GOT3 (cell line): ENCODE measurements at places on chromosomes 2 and 18.
A peak's percentile ranks its signal among the peaks of the same experiment; 100 is the strongest.

DNA sequence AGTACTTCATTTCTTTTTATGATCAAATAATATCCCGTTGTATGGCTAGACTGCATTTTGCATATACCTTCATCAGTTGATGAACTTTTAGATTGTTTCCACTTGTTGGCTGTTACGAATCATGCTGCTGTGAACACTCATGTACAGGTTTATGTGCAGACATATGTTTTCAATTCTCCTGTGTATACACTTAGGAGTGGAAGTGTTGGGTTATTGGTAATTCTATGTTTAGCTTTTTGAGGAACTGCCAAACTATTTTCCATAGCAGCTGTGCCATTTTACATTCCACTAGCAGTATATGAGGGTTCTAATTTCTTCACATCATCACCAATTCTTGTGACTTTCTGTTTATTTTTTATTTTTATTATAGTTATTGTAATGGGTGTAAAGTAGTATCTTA lies 32.1 kb upstream of the LCLAT1 start:
- no peak for DNase-seq

- DNase-seq: peak; percentile 1
Observed at GRCh38 chr2:2542966-2543611, 212.0 kb upstream of the MYT1L start.

- no peak for DNase-seq
Observed at GRCh38 chr2:25421820-25422411, 80.2 kb upstream of the DNMT3A start.

GRCh38 chr2:19552270-19552669 lies 193.8 kb upstream of the OSR1 start:
- DNase-seq: no peak

GRCh38 chr18:57767259-57768050 lies 35.7 kb downstream of the ATP8B1 start:
- DNase-seq: no peak

DNA sequence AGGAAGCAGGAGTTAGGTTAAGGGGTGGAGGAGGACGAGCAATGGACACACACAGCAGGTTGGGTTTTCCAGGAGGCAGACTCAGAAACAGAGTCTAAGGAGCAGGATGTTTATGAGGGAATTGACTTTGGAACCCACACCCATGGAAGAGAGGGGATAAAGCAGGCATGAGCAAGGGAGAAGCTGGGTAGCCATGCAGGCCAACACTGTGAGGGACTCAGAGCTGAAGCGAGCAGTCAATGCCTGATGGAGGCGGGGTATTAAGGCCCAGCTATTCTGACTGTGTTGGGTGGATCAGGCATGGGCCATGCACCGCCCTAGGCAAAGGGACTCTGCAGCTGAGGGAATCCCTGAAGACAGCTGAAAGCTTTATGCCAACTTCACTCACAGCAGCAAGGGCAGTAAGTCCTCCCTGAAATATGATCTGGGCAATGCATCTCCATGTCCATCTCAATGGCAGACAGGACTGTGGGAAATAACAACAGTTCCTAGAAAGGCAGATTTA lies 37.6 kb downstream of the TEX51 start:
- no peak for DNase-seq

GRCh38 chr2:176270100-176270750 lies 983 bp downstream of the MTX2 start:
- no peak for DNase-seq

GRCh38 chr2:187542123-187542522 lies 12.1 kb downstream of the TFPI start:
- no peak for DNase-seq

- DNase-seq: no peak
Observed at GRCh38 chr2:12155303-12156051, 409.0 kb downstream of the LPIN1 start.

- DNase-seq: peak; percentile 5
Observed at GRCh38 chr2:20067992-20068584, 16.7 kb upstream of the LAPTM4A start.

GRCh38 chr2:223815186-223815883 lies 22.0 kb downstream of the AP1S3 start:
- DNase-seq: no peak

GRCh38 chr18:12744103-12744502 lies 41.3 kb downstream of the PSMG2 start:
- DNase-seq: no peak

DNA sequence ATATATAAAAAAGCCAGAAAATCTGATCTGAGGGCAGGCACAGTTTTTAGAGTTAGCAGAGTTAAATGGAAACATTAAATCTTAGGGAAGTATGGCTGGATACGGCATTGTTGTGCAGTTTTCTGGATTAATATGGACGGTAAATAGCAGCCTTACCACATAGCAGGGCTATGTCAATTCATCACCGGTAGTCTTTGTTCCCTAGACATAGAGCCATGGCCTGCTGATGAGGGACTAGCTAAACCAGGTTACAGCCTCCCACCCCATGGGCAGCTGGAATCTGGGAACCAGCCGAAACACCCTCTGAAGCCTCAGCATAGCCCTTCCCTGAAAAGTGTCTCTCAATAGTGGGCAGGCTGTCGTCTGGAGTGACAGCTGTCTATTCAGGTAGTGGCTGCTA lies 32.4 kb downstream of the CDCA7 start:
- no peak for DNase-seq

DNA sequence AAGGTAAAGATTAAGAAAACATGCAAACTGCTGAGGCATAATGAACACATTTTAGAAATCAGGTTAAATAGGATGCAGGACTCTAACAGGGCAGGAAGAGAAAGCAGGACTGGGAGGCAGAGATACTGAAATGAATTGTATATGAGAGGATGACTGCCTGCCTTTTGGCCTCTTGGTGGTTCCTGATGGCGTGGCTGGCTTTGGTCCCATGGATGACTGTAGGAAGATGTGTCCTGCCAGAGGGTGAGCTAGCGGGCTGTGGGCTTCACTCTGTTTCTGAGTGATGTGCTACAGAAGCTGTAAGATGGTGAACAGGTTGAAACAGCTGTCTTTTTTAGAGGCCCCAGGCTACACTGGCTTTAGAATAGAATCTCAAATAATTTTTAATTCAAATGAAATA lies 517.0 kb downstream of the SLC4A3 start:
- DNase-seq: no peak

GRCh38 chr2:97673182-97673914 lies 3.8 kb downstream of the C2orf92 start:
- no peak for DNase-seq

GRCh38 chr2:10629819-10630532 lies 59.8 kb downstream of the NOL10 start:
- no peak for DNase-seq

- no peak for DNase-seq
Observed at GRCh38 chr18:39453882-39454281, 1888.3 kb upstream of the CELF4 start.

GRCh38 chr2:16169381-16169960 lies 229.1 kb downstream of the MYCN start:
- DNase-seq: no peak

DNA sequence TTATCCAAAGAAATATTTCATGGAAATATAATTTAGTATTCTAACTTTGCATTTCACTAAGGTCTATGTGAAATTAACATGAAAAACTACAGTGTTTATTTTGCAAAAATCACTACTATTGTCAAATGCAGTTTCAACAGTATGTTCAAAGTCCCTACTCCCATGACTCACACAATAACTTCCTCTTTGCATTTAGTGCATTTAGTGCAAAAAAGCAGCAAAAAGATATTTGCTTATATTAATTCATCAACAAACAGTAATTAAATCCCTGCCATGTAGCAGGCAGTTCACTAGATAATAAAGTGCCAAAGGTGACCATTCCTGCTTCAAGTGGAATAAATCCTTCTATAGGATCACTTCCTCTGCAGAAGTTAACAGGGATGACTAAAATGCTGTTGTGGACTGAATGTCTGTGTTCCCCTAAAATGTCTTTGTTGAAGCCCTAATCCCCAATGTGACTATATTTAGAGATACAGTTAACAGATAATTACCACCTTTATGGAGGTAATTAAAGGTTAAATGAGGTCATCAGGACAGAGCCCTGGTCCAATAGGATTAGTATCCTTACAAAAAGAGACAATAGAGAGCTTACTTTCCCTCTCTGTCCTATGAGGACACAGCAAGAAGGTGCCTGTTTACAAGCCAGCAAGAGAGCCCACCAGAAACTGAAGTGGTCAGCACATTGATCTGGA lies 61.7 kb downstream of the STK39 start:
- DNase-seq: no peak

GRCh38 chr18:38470421-38470820 lies 904.8 kb upstream of the CELF4 start:
- DNase-seq: no peak

GRCh38 chr2:134201533-134201932 lies 52.3 kb upstream of the MGAT5 start:
- no peak for DNase-seq

DNA sequence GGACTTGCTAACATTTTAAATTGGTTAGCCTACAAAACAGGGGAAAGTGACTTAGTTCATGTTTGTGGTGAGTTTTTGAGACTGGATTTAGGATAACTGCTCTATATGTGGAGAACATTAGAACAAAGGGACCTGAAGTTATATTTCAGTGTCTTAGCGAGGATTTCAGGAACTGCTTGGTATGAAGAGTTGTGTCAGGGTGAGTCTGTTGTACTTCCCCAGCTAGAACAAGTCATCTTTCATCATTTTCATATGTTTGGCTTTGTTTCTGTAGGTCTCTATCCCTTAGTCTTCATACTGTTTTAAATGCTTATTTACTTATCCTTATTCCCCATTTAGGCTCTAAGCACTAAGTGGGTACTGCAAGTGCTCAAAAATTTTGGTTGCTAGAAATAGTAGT lies 41.9 kb downstream of the KCMF1 start:
- no peak for DNase-seq

DNA sequence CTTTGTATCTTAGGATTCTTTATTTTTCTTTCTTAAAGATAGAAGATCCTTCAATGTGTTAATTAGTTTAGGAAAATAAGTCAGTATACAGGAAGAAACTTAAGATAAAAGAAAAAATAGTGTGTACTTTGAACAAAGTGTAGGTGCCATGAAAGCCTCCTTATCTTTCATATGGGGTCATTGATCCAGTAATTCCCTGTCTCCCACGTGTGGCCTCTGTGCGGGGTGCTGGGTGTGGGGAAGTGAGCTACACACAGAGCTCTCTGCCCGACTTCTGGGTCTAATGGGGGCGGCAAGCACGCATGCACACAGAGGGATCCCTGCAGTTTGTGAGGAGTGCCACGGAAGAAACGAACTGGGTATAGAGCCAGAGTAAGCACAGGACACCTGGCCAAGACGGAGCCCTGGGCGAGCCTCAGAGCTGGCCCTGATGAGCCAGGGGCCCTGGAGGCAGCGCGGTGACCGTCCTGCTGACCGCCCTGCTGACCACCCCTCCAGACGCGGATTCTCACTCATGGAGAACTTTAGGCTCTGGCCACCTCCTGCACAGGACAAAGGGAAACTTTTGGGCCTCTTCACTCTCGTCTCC lies 253.5 kb downstream of the ACKR3 start:
- DNase-seq: no peak

GRCh38 chr2:104768694-104769093 lies 85.2 kb upstream of the POU3F3 start:
- DNase-seq: no peak

GRCh38 chr2:113083296-113083695 lies 15.5 kb downstream of the IL1F10 start:
- DNase-seq: no peak

GRCh38 chr2:105917226-105917625 lies 172.5 kb downstream of the NCK2 start:
- no peak for DNase-seq

- DNase-seq: no peak
Observed at GRCh38 chr2:51535763-51536162, 503.8 kb upstream of the NRXN1 start.

GRCh38 chr2:189559579-189560272 lies 20.9 kb downstream of the SLC40A1 start:
- DNase-seq: no peak

DNA sequence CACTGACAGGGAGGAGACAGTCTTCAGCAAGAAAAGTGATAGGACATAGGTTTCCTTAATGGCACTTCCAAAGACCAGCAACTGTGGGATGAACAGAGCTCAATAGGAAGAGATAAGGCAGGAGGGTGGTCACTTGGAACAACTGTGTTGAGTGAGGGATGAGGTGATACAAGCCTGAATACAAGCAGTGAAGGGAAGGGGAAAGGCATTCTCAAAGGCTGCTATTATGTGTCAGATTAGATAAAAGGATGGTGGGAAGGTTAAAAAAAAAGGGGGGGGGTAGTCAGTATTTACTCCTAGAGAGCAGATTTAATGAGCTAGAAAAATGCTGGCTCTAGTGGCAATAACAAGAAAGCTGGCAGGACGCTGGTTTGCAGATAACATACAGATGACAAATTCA lies 25.7 kb downstream of the CCBE1 start:
- no peak for DNase-seq

DNA sequence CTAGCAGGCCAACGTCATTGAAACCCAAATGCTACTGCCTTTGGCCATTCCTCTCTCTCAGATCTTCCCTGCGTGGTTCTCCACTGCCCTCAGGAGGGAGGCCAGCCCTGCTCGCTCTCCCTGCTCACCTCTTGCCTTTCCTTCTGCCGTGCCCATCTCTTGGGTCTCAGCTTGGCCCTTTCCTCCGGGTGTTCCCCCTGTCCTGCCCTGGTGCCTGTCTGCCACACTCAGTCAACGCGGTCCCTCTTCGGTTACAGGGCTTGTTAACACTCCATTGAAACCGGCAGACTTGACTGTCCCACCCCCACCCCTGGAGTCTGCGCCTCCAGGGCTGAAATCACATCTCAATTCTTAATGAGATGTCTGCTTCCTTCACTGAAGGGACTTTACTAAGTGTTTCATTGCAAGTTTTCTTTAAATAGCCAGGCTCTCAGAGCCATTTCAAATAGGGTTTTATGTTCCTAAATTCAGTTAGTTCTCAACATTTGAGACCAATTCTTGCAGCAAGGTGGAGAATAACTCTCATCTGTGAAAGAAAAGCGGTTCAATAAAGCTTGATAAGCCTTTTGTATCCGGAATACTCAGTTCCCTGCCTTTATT lies 237.6 kb downstream of the DYSF start:
- DNase-seq: no peak

DNA sequence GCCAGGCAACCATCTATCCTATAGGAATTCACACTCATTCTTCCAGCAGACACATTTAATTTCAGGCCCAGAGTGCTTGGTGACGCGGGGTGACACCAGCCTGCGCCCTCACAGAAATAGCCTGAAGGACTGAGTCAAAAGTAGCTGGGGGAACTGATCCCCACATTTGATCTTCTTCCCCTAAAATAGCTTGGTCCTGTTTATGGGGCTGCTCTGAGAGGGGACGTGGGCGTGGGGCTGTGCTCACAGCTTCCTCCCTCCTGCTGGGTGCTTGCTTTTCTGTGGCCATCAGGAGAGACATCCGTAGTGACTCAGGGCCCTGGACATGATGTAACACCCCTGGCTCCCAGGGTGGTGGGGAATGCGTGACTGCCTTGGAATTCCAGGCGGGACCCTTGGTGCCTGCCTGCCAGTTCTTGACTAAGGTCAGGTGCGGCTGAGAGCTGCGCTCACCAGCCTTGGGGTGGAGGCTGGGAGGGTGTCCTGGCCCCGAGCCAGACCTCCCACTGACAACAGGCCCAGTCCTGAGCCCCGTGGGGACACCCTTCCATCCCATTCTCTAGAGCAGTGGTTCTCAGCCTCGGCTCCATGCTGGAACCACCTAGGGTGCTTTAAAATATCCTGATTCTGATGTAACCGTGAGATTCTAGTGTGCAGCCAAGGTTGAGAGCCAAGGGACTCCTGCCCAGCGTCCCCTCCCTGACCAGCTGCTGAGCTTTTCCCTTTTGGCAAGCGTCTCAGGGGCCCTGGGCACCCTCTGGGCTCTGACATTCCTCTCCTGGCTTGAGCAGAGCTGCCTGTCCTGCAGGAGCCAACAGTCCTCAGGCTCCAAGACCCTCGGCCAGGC lies 47.4 kb upstream of the SMAD7 start:
- DNase-seq: peak; percentile 38
